ENCODE measurements at places on chromosomes 5 and 9.
A peak's percentile ranks its signal among the peaks of the same experiment; 100 is the strongest.

- DNase-seq: no peak
These were observed 372.5 kb downstream of the CAAP1 start for GRCh38 chr9:26520141-26520540.

DNA sequence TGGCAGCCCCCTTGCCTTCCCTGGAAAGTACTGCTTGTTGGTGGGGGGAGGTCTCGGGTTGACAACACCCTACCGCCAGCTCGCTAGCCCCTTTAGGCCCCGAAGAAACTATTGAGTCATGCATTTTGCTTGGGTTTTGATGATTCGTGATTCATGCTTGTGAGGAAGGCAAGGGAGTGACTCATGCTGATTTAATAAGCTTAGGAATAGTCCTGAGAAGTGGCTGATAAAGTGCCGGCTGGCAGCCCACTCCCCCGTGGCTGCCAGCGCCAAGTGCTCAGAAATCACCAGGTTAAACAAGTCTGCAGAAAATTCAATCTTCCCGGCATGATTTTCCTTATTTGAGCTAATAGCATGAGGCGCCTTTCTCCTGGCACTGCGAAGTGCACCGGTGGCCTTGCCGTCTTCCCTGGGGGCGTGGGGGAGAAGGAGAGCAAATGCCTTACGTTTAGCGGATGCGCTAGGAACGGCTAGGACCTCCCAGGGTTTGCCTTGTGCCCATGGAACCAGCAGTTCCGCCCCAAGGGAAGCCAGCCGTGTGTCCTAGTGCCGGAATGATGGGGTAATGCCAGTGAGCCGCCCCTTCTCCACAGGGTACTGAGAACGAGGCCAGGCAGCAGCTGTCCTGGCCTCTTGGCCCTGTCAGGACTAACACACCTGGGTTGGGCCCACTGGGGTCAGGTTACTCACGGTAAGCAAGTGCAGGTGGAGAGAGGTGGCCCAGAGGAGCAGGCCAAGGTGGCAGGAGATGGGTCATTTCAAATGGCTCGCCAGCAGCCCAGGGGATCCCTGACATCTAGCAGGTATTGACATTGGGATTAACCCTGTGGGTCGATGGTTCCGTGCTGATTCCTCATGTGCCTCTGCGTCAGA lies 151.9 kb downstream of the MACROH2A1 start:
- peak; percentile 4 for DNase-seq

DNA sequence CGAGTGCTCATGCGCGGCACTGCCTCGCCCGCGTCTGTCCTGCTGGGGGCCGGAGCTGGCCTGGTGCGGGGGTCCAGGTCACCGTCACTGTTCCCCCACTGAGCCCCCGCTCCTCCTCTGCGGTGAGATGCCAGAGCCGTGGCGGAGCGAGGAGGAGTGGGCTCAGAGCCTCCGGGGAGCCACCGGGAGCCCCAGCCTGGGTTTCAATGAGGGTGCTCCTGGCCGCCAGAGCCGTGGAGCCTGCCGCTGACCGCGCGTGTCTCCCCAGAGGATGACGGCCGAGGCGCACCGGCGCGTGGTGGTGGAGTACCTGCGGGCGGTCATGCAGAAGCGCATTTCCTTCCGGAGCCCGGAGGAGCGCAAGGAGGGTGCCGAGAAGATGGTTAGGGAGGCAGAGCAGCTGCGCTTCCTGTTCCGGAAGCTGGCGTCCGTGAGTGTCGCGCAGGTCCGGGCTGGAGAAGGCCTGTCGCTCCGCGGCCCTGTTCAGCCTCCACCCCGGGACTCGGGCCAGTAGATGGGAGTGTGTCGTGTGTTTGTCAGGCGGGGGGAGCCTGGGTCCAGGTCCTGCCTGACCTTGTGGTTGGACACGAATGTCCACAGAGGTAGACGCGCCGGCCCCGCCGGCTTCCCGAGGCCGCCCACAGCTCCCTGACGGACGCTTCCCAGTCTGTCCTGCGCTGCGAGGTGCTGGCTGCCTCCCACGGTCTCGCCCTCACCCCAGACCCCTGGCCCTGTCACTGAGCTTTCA lies 22.0 kb downstream of the EXOC3 start:
- no peak for DNase-seq

DNA sequence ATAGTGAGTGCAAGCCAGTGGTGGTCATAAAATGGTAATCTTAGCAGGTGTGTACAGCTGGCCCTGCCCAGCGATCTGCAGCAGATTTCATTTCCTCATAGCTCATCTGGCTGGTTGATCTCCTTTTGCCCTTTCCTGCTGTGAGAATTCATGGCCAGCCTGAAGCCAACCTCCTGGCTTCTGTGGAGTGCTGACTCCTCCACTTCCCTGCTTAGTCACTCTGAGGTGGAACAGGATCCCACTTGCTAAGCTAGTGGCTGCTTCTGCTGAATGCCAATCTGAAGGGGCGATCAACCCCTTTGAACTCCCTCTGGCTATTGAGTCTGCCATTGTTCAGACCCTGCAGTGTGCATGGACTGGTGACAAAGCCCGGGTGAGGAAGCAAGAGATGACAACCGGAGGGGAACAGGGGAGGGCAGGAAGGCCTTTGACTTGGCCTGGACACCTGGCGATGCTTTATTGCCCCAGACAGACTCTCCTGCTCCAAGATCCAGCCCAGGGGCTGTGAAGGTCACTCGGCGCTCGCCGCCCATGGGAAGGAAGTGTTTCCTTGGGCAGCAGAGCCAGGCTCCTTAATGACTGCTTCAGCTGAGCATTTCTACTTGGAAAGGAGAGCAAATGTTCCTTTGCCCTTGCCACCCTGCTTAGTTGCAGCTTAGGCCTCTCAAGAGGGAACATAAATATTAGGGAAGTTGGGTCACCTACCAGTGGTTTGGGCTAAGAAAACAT lies 341.1 kb downstream of the ZSWIM6 start:
- no peak for DNase-seq

DNA sequence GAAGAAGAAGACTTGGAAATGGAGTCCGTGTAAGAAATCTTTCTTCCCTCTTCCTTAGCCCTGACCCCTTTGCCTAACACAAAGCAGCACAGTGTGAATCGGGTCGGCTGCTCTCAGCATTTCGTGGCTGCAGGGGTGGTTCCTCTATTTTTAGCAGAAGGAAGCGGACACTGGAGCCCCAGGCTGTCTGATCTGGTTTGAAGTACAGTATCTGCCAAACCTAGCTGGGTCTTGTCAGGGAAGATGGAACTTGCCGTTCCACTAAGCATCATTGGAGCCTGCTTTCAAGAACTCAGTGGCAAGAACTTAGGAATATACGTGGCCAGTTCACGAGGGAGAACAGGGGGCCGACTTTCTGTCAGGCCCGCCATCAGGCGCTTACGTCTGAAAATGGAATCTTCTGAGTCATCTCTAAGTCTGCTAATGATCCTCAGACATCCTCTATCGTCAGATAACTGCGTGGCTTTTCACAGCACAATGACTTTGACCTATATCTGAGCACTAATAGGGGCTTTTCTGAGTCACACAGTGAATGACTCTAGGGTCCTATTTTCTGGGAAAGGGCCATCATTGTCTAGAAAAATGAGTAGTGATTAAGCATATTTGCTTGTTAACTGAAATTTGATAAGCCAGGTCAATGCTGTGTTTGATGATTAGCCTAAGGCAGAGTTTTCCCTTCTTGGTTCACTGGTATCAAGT lies 43.3 kb upstream of the NCS1 start:
- peak; percentile 43 for DNase-seq

GRCh38 chr5:181043285-181044092 lies 3.4 kb downstream of the BTNL9 start:
- no peak for DNase-seq

GRCh38 chr9:129138144-129138462 lies 26.9 kb downstream of the PTPA start:
- no peak for DNase-seq

DNA sequence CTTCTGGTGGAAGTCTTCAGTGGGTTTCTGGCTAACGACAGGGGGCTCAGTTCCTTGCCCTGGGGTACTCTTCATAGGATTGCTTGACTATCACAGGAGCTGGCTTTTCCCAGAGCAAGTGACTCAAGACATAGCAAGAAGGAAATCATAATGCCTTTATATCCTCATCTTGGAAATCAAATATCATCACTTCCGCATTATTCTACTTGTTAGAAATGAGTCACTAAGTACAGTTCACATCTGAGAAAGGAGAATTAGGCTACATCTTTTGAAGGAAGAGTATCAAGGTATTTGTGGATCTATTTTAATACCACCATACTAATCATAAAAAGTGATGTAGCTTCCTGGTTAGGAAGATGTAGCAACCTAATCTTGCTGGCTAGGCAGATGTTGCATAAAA lies 148.2 kb upstream of the RAI14 start:
- no peak for DNase-seq

GRCh38 chr5:177198738-177199137 lies 65.2 kb downstream of the NSD1 start:
- no peak for DNase-seq

GRCh38 chr9:127905788-127906191 lies 6.4 kb upstream of the ST6GALNAC6 start:
- DNase-seq: no peak

- no peak for DNase-seq
These were observed 2.3 kb upstream of the ARHGAP26 start for GRCh38 chr5:142767911-142768310.

GRCh38 chr9:118612201-118612600 lies 757.0 kb downstream of the BRINP1 start:
- no peak for DNase-seq

- DNase-seq: peak; percentile 38
These were observed 26.3 kb downstream of the PTGES start for GRCh38 chr9:129726322-129727160.

- DNase-seq: peak; percentile 48
These were observed 79.2 kb upstream of the IL7R start for GRCh38 chr5:35777358-35778087.

GRCh38 chr9:134475011-134475790 lies 148.9 kb downstream of the RXRA start:
- no peak for DNase-seq

DNA sequence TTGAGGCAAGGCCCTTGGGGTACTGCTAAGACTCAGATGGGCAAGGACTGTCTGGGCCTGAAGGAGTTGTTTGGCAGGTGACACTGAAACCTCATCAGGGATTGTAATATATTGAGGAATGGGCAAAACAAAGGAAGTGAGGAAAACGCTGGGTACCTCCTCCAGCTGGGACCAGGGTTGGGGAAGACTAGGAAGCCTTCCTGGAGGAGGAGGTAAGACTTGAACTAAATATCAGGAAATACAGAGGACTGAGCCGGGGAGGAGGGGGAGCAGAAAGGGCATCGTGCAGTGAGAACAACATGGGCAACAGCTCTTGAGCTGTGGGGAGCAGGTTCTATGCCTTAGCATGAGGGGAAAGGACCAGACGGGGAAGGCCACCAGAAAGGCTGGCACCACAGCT lies 144.0 kb downstream of the GABBR2 start:
- no peak for DNase-seq

DNA sequence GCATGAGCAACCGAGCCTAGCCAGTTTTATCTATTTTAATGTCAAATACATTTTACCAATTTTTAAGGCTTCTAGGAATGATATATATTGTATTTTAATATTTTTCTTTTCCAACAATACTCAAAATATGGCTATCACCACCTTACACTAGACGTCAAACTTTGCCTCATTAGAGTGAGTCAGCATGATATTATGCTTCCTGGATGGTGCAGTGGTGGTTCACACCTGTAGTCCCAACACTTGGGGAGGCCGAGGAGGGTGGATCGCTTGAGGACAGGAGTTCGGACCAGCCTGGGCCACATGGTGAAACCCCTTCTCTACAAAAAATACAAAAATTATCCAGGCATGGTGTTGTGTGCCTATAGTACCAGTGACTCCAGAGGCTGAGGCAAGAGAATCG lies 7.3 kb upstream of the CDC14B start:
- DNase-seq: no peak

DNA sequence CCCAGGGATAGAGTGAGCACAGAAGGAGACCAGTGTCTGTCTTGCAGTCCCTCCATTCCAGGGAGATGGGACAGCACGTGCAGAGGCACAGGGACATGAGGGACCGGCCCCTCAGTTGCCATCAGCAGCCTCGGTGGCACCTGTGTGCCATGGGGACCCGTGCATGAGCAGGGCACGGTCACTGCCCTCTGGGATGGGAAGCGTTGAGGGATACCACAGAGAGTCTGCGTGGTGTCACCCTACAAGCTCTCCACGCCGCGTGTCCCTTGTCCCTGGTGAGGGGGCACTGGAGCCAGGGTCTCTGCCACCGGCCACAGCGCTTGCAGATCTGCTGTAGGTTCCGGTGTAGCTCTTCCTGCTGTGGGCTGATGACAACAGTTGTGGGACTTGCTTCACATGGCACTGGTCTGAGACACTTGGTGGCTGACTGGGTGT lies 108.1 kb downstream of the CACNA1B start:
- DNase-seq: no peak

GRCh38 chr5:98771382-98772109 lies 1.9 kb upstream of the RGMB start:
- DNase-seq: peak; percentile 28

DNA sequence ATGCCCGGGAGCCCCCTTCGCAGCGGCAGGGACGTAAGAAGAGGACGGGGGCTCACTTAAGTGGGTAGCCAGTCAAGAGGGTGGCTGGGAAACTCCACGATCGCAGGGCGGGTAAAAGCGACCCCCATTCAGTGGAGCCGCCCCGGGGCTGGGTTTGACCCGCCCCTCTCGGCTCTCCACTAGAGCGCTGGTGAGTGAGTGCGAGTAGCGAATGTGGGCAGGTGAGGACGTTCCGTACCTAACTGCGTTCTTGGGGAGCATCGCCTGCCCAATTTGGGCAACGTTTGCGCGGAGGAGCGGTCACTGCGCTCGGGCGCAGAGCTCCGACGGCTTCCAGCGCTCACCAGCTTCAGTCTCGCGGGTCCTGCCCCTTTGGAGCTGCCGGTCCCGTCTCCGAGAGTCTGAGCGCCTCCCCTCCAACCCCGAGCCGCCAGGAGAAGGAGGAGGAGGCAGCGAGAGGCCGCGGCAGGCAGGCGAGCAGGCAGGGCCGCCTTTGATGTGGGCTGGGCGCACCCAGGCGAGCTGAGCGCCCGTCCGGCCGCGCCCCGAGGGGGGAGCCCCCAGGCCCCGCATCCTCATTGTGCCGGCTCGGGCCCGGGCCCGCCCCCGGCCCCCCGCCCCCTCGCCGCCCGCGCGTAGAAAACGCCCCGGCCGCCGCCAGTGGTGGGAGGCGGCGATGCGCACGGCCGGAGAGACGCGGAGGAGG lies at the start of gene FGF18:
Gene FGF18, plus strand, starts transcription at position 666 of the 706 bp plus-strand sequence. CDS start 553 bp downstream, outside the sequence.
- peak; percentile 19 for DNase-seq

- DNase-seq: no peak
These were observed 96.7 kb downstream of the CAVIN4 start for GRCh38 chr9:100674419-100675122.

- DNase-seq: no peak
These were observed 29.9 kb downstream of the AP3B1 start for GRCh38 chr5:78264600-78264999.
